ENCODE measurements at places on chromosomes 11 and 22. TPM values are rescaled to one million over a fixed set of nuclear protein-coding genes. Genes with fewer than 3 reads are reported as not detected.
A peak's percentile ranks its signal among the peaks of the same experiment; 100 is the strongest.

- peak overlapping the region; percentile 20 for H3K27ac ChIP-seq
- no peaks in the 10 kb centered on the region for H3K36me3 ChIP-seq
- H3K4me1 ChIP-seq, result peaks cover 6% of the 10 kb centered on the region
- H3K27me3 ChIP-seq, result no peaks in the 10 kb centered on the region
- DNase-seq, result peak; percentile 85
These were observed 165.6 kb upstream of the DDI1 start for GRCh38 chr11:103870821-103871309.

- no peak for DNase-seq
- H3K27me3 ChIP-seq, result no peaks in the 10 kb centered on the region
- H3K27ac ChIP-seq, result no peak overlapping the region
- no peaks in the 10 kb centered on the region for H3K4me1 ChIP-seq
- H3K36me3 ChIP-seq, result no peaks in the 10 kb centered on the region
These were observed 29.4 kb downstream of the GRIK4 start for GRCh38 chr11:120540744-120541465.

LGR4 gene
- total RNA-seq, result 23.6 TPM

KRTAP5-9 gene
- total RNA-seq, result 0.57 TPM

MAJIN gene
- total RNA-seq, result not detected

DNA sequence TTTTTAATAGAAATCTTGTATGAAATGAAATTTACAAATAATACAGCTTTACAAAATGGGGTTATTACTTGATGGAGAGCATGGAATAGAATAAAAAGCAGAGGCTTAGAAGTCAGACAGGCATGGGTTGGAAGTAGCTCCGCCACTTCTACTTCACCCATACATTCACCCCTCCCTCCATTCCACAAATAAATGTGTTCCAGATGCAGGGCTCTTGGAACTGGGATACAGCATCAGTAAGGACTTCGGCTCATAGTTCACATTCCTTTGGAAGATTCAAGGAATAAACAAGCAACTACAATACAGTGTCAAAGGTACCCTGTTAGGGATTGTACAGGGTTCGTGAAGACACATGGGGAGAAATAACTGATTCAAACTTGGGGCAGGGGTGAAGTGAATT, 156.8 kb downstream of the WNT11 start:
- H3K4me3 ChIP-seq, result no peak overlapping the region
- H3K4me1 ChIP-seq, result no peaks in the 10 kb centered on the region
- no peaks in the 10 kb centered on the region for H3K27me3 ChIP-seq
- H3K36me3 ChIP-seq, result no peaks in the 10 kb centered on the region

GRCh38 chr11:75855206-75855605, 40.2 kb downstream of the UVRAG start:
- no peaks in the 10 kb centered on the region for H3K27me3 ChIP-seq
- no peaks in the 10 kb centered on the region for H3K36me3 ChIP-seq
- H3K4me1 ChIP-seq, result no peaks in the 10 kb centered on the region
- no peak overlapping the region for H3K27ac ChIP-seq

DNA sequence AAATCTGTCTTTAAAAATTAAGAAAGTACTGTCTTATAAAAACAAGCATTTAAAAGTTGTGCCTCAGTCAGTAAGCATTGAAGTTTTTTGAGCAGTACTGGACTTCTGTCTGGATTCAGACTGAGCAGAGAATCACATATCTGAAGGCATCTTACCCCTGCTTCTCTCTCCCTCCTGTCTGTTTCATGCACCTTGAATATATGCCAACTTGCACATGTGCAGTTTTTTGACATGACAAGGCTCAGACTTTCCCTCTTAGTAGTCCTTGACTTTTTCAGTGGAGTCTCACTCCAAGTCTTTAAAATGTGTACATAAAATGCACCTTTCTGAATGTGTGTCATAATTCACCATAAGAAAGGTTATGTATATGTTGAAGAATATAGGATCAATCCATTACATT, 19.8 kb downstream of the SPECC1L start:
- H3K27ac ChIP-seq, result peak overlapping the region; percentile 38
- H3K4me1 ChIP-seq, result peaks cover 2% of the 10 kb centered on the region

- peak within 1 kb of the TSS; percentile 80 for H3K27ac ChIP-seq
- no peaks in the 10 kb centered on the region for H3K27me3 ChIP-seq
- peak; percentile 96 for DNase-seq
These were observed at the start of gene PSMD13 for GRCh38 chr11:236774-237767. Gene PSMD13 (plus strand): TSS chr11:236976. CDS start chr11:237050, 74 bp downstream.

GRCh38 chr11:66291706-66292542, at the start of gene TMEM151A:
Gene TMEM151A (plus strand): TSS chr11:66291894. CDS start chr11:66292014, 120 bp downstream.
- H3K36me3 ChIP-seq, result no peaks in the 10 kb centered on the region
- no peaks in the 10 kb centered on the region for H3K27me3 ChIP-seq
- no peaks in the 10 kb centered on the region for H3K4me1 ChIP-seq
- H3K27ac ChIP-seq, result no peak within 1 kb of the TSS
- DNase-seq, result no peak

DNA sequence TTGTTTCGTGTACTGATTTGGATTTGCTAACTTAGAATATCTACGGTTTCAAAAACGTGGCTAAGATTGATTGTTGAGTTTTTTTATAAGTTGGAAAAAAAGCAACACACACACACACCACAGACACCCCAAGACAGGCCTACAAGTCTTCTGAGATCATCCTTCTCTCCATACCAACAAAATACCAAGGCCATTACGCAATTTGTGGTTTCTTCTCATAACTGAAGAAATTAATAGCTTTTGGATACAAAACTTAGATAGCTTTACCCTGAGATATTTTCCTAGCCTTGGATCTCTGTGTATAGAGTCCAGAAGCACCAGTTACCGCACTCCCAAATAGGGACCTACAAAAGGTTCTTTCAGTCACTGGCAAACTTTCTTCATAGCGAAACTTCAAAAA, 113.6 kb downstream of the SIK3 start:
- no peaks in the 10 kb centered on the region for H3K27me3 ChIP-seq
- no peaks in the 10 kb centered on the region for H3K4me1 ChIP-seq
- H3K4me3 ChIP-seq, result no peak overlapping the region
- DNase-seq, result no peak
- H3K27ac ChIP-seq, result peak overlapping the region; percentile 17
- no peaks in the 10 kb centered on the region for H3K36me3 ChIP-seq

DNA sequence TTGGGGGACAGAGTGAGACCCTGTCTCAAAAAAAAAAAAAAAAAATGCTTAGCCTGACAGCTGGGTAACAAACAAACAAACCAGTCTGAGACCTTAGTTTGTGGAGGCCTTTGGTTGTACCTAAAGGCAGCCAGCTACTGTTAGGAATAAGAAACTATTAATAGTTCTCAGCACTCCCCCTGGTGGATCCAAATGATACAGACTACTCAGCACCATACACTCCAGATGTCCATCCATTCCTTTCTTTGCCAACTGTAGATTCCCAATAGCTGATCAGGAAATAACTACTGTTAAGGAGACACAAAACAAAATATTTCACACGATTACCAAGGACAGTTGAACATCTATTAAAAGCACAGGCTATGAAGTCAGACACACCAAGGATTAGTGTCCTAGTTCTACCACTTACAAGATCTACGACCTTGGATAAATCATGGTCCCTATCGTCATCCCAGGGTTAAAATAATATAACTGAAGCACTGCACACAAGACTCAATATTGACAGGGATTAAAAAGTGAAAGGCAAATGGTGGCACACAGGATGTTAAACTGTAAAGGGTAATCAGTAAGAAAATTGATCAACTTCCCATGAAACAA, 17.2 kb downstream of the CLDN25 start:
- peaks cover 4% of the 10 kb centered on the region for H3K36me3 ChIP-seq
- no peaks in the 10 kb centered on the region for H3K27me3 ChIP-seq
- no peak overlapping the region for H3K27ac ChIP-seq
- H3K4me1 ChIP-seq, result no peaks in the 10 kb centered on the region
- H3K4me3 ChIP-seq, result no peak overlapping the region

- no peaks in the 10 kb centered on the region for H3K36me3 ChIP-seq
- DNase-seq, result no peak
- H3K27ac ChIP-seq, result no peak overlapping the region
- no peaks in the 10 kb centered on the region for H3K27me3 ChIP-seq
These were observed 9.3 kb downstream of the TMEM86A start for GRCh38 chr11:18707811-18708340.

DNA sequence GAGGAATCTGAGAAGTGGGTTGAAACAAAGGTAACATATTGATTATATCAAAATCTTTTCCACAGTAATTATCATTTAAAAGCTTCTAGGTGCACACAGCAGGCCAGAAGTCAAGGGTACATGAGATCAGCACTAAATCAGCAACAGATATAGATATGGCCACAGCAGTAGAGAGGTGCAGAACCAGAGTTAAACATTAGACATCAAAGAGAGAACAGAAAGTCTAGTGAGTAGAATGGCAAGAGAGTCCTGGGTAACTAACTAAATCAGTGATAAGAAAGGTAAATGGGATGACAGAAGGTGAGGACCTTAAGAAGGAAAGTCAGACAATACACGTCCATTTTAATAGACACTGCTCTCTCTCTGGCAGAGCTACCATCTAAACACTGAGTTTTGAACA, 119.5 kb upstream of the GRIA4 start:
- H3K27ac ChIP-seq, result no peak overlapping the region
- no peaks in the 10 kb centered on the region for H3K4me1 ChIP-seq
- no peak overlapping the region for H3K4me3 ChIP-seq
- DNase-seq, result no peak

GRCh38 chr22:19174106-19175025, 4.2 kb downstream of the SLC25A1 start:
- no peaks in the 10 kb centered on the region for H3K27me3 ChIP-seq
- no peaks in the 10 kb centered on the region for H3K4me1 ChIP-seq
- DNase-seq, result peak; percentile 67
- H3K36me3 ChIP-seq, result no peaks in the 10 kb centered on the region

OR10A2 gene
- total RNA-seq, result not detected

PACSIN3 gene
- 24.6 TPM for total RNA-seq

- H3K4me3 ChIP-seq, result no peak overlapping the region
- no peaks in the 10 kb centered on the region for H3K4me1 ChIP-seq
- H3K27ac ChIP-seq, result no peak overlapping the region
- no peaks in the 10 kb centered on the region for H3K36me3 ChIP-seq
- H3K27me3 ChIP-seq, result no peaks in the 10 kb centered on the region
These were observed 29.5 kb downstream of the C2CD3 start for GRCh38 chr11:74141241-74141695.

HTR3A gene
- total RNA-seq, result not detected

DNA sequence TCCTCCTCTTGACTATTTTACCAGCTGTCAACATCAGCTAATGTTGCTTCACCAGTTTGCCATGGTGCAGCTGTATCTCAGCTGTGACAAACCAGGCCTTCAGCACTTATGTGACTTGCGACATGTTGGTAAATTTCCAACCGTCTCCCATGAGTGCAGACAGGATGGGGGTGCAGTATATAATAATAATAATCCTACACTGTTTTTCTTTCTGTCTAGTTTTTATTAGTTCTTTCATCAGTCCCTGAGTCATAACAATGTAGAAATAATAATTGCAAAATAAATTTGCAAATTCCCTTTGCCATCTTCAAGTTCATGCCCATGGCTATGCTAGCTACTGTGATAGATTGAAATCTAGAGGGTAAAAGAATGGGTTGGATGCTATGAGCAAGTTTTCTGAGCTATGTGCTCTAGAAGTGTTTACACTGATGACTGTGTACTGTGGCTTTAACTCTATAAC, 4.9 kb downstream of the MMP13 start:
- DNase-seq, result no peak
- no peaks in the 10 kb centered on the region for H3K36me3 ChIP-seq
- H3K27me3 ChIP-seq, result no peaks in the 10 kb centered on the region
- H3K4me1 ChIP-seq, result no peaks in the 10 kb centered on the region

- H3K4me3 ChIP-seq, result no peak overlapping the region
- H3K27ac ChIP-seq, result no peak overlapping the region
- no peaks in the 10 kb centered on the region for H3K27me3 ChIP-seq
- no peaks in the 10 kb centered on the region for H3K36me3 ChIP-seq
- H3K4me1 ChIP-seq, result no peaks in the 10 kb centered on the region
These were observed 23.7 kb downstream of the HTR3A start for GRCh38 chr11:113998574-113998973.

MYO18B gene
- 19.9 TPM for total RNA-seq

MS4A6E gene
- total RNA-seq, result 1.3 TPM

GRCh38 chr11:11215944-11216343, 137.1 kb downstream of the CSNK2A3 start:
- H3K4me3 ChIP-seq, result no peak overlapping the region
- H3K27ac ChIP-seq, result no peak overlapping the region
- no peaks in the 10 kb centered on the region for H3K27me3 ChIP-seq
- peaks cover 3% of the 10 kb centered on the region for H3K4me1 ChIP-seq
- DNase-seq, result no peak
- no peaks in the 10 kb centered on the region for H3K36me3 ChIP-seq

TYR gene
- total RNA-seq, result not detected

Data from aorta (tissue), 5 donors.